Activated CD8-positive, alpha-beta T cell treated with anti-CD3 and anti-CD28 coated beads, Interleukin-2, amount 10 ng/mL, durations not matched to agents 7 days and 5 days (primary cell): ENCODE measurements at places on chromosomes 7 and 10. TPM values are rescaled to one million over a fixed set of nuclear protein-coding genes. Genes with fewer than 3 reads are reported as not detected.

- no peak overlapping the region for H3K27ac ChIP-seq
- DNase-seq = no peak
- peaks cover 3% of the 10 kb centered on the region for H3K4me1 ChIP-seq
- no peaks in the 10 kb centered on the region for H3K36me3 ChIP-seq
These were observed 13.9 kb downstream of the HDAC9 start for GRCh38 chr7:18509481-18509880.

DNA sequence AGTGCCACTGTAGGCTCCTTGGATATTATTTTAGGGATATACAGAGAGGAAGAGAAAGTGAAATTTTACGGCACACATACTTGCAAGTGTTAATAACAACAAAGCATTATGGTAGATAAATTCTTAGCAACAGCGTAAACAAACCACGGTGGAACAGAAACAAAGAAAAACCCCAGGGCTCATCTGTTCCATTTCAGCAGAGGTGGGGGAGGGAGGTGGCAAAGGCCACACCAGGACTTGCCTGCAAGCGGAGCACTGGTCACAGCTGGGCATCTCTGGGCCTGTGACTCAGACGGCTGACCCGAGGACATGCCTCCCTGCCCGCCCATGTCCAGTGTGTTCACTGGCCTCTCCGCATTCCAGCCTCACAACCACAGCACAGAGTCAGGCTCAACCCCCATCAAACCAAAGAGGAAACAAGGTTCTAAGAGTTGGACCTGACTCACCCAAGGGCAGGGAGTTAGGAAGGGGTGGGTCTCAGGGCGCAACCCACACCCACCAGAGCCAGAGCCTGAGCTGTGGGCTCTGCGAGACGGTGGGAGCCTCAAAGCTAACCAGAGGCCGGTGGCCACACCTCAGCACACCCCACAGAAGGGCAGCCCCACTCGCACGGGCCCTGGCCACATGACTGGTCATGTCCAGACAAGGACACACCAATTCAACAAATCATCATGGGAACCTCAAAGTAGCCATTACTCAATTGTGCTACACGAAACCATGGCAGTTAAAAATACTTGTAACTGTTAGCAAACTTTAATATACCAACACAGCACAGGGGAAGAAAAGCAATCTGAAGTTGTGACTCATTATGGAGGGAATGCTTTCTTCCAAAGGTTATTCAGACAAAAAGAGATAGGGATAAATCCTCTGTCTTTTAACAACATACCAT lies 10.7 kb downstream of the ESYT2 start:
- H3K36me3 ChIP-seq = peaks cover 44% of the 10 kb centered on the region
- peaks cover 93% of the 10 kb centered on the region for H3K4me1 ChIP-seq
- DNase-seq = peak; percentile 87
- peak overlapping the region; percentile 95 for H3K27ac ChIP-seq
- H3K4me3 ChIP-seq = peak overlapping the region; percentile 81

DNA sequence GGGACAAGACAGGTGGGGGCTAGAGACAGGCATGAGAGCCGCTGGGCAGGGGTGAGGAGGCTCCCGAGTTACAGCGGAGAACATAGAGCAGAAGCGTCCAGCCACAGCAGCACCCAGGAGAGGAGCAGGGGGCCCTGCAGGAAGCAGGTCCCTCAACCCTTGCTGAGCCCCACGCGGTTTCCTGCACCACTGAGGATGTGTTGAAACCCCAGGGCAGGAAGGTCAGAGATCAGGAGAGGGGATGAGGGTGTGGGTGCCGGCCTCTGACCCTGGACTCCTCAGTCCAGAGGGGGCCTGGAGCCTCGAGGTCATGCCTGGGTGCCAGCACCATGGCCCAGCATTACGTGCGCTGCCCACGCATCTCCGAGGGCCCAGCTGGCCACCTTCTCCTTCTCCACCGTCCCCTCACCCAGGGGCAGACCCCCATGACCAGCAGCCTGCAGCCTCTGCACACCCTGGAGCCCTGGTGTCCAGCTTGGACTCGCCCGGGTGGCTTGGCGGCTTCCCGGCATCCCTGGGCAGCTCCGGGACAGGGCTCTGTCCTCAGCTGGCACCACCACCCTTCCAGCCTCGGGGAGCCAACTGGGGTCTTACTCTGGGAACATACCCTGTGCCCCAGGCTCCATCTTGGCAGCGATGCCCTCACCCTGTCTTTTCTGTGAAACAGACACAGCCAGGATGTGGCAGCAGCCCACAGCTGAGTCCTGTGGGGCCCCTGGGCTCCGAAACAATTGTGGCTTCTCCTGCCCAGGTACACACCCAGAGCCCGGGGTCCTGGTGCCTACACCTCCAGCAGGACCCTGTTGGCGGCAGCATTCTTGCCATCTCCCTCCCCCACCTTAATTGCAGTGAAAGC lies 52.0 kb downstream of the STK32C start:
- H3K4me1 ChIP-seq = peaks cover 29% of the 10 kb centered on the region
- H3K27me3 ChIP-seq = no peaks in the 10 kb centered on the region
- peak overlapping the region; percentile 89 for H3K27ac ChIP-seq

DNA sequence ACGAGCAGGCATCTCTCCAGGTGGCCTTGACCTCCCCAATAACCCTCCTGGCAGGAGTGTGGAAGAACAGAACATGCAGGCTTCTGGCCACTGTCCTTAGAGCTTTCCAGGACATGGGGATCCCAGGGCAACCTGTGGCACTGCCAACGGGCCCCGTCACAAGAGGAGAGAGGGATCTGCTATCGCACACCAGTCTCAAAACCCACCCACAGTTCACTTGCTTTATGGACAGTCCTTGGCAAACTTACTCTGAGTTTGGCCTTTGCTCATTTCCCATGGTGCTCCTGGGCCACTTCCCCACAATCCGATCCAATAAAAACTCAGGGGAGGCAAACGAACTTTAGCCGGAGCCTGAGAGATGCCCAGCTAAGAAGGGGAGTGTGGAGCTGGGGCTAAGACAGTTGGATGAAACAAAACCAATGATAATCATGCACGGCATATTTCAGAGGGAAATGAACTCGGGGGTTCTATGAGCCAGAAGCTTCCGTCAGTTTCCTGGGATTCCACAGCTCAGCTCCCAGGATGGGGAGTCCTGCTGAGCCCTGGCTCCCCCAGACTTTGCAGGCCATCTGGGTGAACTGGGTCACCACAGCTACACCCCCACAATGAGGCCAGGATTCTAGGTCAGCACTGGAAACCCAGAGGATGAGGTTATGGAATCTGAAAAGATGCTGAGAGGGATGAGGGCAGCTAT lies 158.4 kb downstream of the NEURL1 start:
- H3K36me3 ChIP-seq = peaks cover 5% of the 10 kb centered on the region
- H3K27me3 ChIP-seq = no peaks in the 10 kb centered on the region
- H3K4me3 ChIP-seq = no peak overlapping the region
- no peak for DNase-seq

DNA sequence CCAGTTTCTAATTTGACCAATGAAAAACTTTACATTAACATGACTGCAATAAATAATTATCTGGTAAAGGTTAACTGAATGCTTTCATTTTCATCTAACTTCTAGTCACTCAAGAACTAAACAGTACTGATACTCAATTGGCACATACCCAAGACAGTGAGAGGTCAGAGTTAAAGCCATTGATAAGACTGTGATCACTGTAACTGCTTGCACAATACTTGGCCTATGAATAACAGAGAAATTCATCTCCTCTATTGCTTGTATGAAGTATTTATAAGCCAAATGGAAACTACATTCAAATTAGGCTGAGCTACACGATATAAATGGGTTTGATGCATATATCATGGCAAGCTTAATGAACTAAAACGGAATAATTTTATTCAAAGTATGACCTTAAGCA lies 43.0 kb downstream of the HERC4 start:
- peaks cover 34% of the 10 kb centered on the region for H3K36me3 ChIP-seq
- no peak overlapping the region for H3K27ac ChIP-seq
- no peaks in the 10 kb centered on the region for H3K4me1 ChIP-seq
- DNase-seq = no peak

DNA sequence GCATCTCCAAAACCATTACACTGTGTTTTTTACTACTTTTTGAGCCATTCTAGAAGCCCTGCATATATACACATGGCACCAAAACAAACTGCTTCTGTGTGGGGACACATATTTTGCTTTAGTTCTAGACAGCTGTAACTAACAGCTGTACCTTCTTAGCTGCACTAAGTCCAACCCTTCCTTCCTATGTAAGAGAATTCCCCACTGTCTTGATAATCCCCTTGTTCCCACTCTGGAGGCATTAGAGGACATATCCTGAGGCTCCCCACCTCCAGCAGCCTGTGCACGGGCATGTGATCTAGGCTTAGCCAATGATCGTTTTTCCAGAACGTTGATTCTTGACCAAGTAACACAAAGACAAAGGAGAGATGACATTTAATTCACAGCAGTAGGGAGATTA lies 13.3 kb upstream of the CDK13 start:
- H3K4me3 ChIP-seq = no peak overlapping the region
- DNase-seq = no peak
- peaks cover 5% of the 10 kb centered on the region for H3K27me3 ChIP-seq
- no peaks in the 10 kb centered on the region for H3K4me1 ChIP-seq
- H3K27ac ChIP-seq = no peak overlapping the region

- peaks cover 12% of the 10 kb centered on the region for H3K27me3 ChIP-seq
- no peaks in the 10 kb centered on the region for H3K4me1 ChIP-seq
- no peak overlapping the region for H3K27ac ChIP-seq
These were observed 270.5 kb downstream of the CREB5 start for GRCh38 chr7:28682801-28683200.

DNA sequence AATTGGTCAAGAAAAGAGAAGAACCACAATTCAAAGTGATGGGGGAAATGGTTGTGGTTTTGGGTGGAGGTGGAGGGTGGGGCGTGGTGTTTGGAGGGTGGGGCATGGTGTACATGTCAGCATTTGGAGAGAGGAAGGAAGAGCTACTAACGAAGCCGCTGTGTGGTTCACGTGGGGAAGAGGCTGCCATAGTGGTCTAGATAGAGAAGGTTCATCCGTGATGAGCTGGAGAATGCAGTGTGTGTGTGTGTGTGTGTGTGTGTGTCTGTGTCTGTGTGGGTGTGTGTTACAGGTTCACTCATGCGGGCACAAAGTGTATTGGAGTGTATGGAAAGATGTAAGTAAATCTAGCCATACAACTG lies 6.1 kb upstream of the VCL start:
- peak overlapping the region; percentile 1 for H3K4me3 ChIP-seq
- peaks cover 51% of the 10 kb centered on the region for H3K4me1 ChIP-seq

- no peak overlapping the region for H3K4me3 ChIP-seq
- H3K36me3 ChIP-seq = peaks cover 2% of the 10 kb centered on the region
- H3K4me1 ChIP-seq = peaks cover 7% of the 10 kb centered on the region
- no peak for DNase-seq
- no peaks in the 10 kb centered on the region for H3K27me3 ChIP-seq
These were observed 14.2 kb downstream of the UCMA start for GRCh38 chr10:13219685-13220670.

- H3K4me3 ChIP-seq = no peak overlapping the region
- H3K36me3 ChIP-seq = no peaks in the 10 kb centered on the region
- no peaks in the 10 kb centered on the region for H3K4me1 ChIP-seq
- DNase-seq = no peak
- peaks cover 2% of the 10 kb centered on the region for H3K27me3 ChIP-seq
- H3K27ac ChIP-seq = no peak overlapping the region
These were observed 14.7 kb downstream of the FKBP6 start for GRCh38 chr7:73342645-73343044.

DNA sequence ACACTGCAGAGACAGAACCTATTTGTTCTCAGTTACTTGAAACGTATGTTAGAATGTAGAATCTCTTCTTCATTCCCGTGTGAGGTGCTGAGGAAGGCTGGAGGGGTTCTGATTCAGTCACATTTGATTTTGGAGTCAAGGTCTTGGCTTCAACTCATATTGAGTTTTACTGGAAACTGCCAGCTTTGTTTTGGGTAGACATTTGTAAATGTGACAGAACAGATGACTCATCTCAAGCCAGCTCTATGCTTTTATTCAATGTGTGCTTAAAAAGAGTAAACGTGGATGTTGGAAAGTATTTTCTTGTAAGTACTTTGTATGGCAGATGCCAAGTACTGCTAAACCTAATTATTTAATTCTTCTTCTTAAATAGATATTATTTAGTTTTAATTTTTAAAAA lies 780.8 kb upstream of the C7orf33 start:
- no peaks in the 10 kb centered on the region for H3K4me1 ChIP-seq
- H3K27me3 ChIP-seq = no peaks in the 10 kb centered on the region
- H3K36me3 ChIP-seq = no peaks in the 10 kb centered on the region
- no peak overlapping the region for H3K27ac ChIP-seq
- no peak for DNase-seq

PPP1R3C gene
- total RNA-seq = not detected

NFKB2 gene
- 56.6 TPM for total RNA-seq
